ENCODE measurements at places on chromosomes 2 and 18.

DNA sequence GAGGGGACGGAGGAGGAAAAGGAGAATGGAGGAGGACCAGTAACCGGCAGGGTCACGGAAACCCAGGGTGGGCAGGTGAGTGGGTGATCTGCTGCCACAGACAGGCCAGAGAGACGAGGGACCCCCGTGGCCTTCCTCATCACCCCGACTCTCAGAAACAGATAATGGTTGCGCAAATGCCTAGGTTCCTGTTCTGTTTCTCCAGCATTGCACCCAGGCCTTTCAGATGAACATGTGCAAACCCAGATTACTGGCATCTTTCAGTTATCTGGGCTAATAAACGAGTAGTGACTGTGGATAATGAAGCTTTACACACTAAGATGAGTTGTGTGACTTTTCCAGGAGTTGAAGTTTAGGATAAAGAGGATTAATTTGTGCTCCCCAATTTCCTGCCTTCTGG lies 46.5 kb downstream of the TET3 start:
- DNase-seq: no peak

DNA sequence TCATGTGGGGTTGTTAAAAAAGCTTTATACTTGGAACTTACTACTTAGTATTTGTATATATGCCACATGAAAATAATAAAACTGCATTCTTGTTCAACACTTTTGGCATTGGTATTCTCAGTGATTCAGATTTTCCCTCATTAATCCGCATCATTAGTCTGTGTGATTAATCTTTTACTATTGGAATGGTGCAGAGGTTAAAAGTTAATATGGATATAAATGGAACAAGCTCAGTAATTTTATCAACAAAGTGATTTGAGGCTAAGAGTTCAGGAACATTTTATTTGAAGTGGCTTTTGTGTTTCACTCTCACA lies 45.4 kb upstream of the REG3G start:
- no peak for DNase-seq

DNA sequence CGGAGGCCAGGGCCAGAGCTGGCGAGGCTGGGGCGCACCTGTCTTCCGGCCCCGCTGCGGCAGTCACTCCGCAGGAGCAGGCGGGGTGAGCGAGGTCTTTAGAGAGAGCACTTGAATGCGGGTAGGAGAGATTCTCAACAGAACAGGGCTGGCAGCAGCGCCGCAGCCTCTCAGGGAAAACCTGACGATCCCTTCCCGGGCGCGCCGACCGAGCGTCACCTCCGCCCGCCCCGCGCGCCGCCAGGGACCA lies 526 bp downstream of the PRKRA start:
- no peak for DNase-seq

- no peak for DNase-seq
These were observed 18.6 kb downstream of the ST6GAL2 start for GRCh38 chr2:106867196-106867953.

DNA sequence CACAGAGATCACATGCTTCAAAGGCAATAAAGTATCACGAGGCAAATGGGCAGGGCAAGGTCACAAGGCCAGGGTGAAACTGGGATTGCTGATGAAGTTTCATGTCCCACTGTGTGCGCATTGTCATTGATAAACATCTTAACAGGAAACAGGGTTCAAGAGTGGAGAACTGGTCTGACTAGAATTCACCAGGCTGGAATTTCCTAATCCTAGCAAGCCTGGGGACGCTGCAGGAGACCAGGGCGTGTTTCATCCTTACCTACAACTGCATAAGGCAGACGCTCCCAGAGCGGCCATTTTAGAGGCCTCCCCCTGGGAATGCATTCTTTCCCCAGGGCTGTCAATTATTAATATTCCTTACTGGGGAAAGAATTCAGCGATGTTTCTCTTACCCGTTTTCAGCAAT lies 33.2 kb downstream of the PTPN4 start:
- DNase-seq: no peak

GRCh38 chr2:52877703-52878102 lies 889.9 kb upstream of the CHAC2 start:
- DNase-seq: no peak

DNA sequence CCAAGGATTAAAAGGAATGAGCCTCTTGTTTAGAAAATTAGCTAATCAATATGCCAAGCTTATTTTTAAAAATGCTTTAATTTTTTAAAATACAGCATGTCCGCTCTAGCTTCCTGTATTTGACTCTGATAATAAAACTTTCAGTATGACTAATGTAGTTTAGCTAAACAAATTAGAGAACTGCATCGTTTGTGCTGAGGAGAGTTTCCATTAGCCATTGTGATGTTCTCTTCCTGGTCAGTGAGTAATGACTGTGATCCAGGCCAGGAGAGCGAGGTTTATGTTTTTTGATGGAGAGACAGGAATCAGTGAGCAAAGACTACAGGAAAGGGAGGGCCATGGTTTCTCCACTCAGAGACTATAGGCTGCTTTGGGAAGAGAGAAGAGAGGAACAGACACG lies 237.2 kb upstream of the ETAA1 start:
- DNase-seq: no peak

DNA sequence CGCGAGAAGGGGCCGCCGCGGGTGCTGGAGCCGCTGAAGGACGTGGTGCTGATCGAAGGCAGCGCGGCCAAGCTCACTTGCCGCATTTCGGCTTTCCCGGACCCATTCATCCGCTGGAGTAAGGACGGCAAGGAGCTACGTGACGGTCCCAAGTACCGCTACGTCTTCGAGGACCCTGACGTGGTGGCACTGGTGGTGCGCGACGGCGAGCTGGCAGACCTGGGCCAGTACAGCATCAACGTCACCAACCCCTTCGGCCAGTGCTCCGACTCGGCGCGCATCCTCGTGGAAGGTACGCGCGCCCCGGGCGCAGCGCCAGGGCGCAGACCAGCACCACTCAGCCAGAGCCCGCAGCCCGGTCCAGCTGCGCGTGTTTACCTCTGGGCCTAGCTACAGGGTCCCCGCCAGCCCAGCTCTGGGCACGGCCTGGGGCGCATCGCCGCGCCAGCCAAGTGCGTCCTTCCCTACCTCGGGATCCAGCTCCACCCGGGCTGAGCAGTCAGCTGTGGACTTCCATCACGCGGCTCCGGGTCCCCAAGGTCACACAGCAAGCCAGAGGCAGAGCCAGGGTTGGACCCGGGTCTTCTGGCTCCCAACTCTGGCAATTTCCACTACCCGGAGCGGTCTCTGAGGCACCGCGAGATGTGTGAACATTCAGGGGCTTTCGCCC lies 1.7 kb upstream of the GMPPA start:
- DNase-seq: no peak

- no peak for DNase-seq
These were observed 317.8 kb downstream of the GULP1 start for GRCh38 chr2:188609321-188610049.

- DNase-seq: no peak
These were observed 37.1 kb upstream of the FRZB start for GRCh38 chr2:182903566-182903965.

DNA sequence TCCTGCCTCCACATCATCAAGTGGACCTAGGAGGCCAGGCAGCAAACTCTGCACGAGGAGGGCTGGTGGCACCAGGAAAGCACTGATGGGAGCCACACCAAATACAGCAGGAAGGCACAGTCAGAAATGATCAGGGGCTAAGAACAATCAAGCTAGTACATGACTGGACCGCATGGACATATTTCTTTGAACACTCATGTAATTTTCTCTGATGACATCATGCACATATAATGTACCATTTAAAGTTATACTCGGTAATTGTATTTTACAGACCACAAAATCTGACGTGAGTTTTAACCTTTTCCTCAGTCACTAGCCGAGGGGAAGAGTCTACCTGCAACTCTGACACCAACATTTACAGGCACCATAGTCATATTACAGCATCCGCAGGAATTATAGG lies 76.7 kb downstream of the XDH start:
- no peak for DNase-seq

- DNase-seq: no peak
These were observed 680 bp upstream of the FHOD3 start for GRCh38 chr18:36296650-36297416.

- no peak for DNase-seq
These were observed 108.8 kb upstream of the MAPRE2 start for GRCh38 chr18:34932363-34932762.

GRCh38 chr2:167697194-167697593 lies 550.2 kb downstream of the STK39 start:
- no peak for DNase-seq

DNA sequence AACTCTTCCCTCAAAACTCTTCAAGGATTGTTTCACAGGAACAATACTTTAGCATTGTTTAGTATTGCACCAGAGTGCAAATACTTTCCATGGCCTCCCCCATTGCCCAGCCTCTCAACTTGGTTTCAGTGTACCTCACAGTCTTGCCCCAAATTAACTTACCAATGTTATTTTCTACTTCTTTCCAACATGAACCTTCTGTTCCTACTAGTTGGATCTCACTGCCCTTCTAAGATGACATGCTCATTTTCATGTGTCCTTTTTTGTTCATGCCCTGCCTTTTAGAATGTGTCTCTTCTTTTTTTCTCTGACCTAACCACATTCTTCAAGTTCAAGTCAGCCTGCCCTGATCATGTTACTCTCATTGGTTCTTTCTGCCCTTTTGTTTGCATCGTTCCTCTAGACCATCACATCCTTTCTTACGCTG lies 4.1 kb downstream of the SPATS2L start:
- DNase-seq: no peak

GRCh38 chr2:65731476-65731875 lies 299.1 kb upstream of the SPRED2 start:
- DNase-seq: no peak

DNA sequence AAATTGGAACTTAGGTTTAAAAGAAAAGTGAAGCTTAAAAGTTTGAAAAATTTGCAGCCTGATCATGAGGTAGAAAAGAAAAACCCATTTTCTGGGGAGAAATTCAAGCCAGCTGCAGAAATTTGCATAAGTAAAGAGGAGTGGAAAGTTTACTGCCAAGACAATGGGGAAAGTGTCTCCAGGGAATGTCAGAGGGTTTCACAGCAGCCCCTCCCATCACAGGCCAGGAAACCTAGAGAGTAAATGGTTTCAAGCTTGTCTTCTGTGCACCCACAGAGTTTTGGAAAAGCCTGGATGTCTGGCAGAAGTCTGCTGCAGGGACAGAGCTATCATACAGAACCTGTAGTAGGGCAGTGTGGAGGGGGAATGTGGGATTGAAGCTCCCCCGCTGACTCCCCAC lies 254.0 kb upstream of the FSIP2 start:
- no peak for DNase-seq

DNA sequence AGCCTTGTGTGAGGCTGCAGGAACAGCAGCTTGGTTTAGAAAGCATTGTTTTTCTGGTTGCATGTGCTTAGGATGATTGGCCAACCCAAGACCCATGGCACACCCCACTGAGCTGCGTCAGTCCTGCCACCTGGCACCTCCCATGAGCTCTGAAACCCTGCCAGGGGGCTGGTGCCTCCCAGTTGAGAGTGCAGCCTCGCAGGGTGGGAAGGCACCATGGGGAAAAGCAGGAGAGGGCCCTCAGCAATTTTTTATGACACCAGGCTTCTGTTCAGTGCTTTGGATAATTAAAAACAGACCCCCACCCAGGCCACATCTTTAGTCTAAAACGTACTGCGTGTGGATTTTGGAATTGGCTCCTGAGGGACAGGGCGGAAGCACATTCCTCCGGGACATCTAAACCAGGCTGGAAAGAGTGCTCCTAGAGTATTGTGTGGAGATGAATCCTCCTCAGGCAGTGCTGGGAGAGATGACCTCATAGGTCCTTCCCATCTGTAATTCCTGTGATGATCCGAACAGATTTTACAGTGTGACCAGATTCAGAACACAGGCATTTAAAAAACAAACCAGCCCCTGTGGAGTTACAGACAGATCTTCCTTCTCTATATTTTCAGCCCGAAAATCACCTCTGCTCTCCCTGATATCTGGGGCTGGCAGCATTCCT lies 438.3 kb downstream of the ZNF521 start:
- DNase-seq: no peak

GRCh38 chr18:58367425-58368140 lies 261.3 kb downstream of the ALPK2 start:
- DNase-seq: no peak

GRCh38 chr2:199462956-199463692 lies 5.4 kb upstream of the SATB2 start:
- peak; percentile 49 for DNase-seq

DNA sequence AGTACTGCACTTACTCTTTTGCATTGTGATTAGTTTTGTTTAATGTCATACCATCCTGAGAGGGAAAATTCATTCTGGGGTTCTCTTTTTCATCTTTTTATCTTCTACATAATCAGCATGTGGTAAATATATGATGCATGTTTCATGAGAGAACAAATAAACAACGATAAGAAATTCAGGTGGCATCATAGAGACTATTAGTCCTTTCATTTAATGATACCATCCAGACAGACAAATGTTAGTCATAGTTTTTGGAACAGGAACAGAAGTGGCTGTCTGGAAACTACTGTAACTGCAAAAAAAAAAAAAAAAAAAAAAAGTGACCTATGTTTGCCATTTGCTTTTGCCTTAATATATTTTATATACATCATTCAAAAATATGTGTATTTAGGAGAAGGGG lies 761.0 kb downstream of the EPHA4 start:
- DNase-seq: no peak

DNA sequence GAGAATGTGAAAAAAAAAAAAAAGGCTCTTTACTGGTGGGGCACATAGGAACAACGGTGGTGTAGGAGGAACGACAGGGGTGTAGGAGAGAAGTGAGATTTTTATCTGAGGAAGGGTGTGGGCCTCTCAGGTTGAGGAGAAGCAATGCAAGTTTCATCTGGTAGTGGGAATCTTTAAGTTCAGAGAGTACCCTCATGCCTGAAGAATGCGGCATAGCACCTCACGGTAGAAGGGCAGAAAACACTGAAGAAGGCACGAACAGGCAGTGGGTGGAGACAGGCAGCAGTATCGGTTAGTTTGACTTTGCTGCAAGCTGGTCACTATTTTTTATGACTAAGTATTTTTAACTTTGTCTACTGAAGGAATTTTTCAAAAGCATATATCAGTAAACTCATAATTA lies 52.2 kb upstream of the TSPYL6 start:
- DNase-seq: no peak

GRCh38 chr18:75159646-75160356 lies 49.1 kb downstream of the PTGR3 start:
- DNase-seq: no peak

GRCh38 chr2:16666449-16666801 lies 791 bp upstream of the CYRIA start:
- no peak for DNase-seq

- no peak for DNase-seq
These were observed 69.3 kb downstream of the BCL11A start for GRCh38 chr2:60484133-60484645.

- no peak for DNase-seq
These were observed 11.8 kb downstream of the ALS2 start for GRCh38 chr2:201768918-201769317.

GRCh38 chr2:60170272-60170671 lies 383.2 kb downstream of the BCL11A start:
- no peak for DNase-seq

DNA sequence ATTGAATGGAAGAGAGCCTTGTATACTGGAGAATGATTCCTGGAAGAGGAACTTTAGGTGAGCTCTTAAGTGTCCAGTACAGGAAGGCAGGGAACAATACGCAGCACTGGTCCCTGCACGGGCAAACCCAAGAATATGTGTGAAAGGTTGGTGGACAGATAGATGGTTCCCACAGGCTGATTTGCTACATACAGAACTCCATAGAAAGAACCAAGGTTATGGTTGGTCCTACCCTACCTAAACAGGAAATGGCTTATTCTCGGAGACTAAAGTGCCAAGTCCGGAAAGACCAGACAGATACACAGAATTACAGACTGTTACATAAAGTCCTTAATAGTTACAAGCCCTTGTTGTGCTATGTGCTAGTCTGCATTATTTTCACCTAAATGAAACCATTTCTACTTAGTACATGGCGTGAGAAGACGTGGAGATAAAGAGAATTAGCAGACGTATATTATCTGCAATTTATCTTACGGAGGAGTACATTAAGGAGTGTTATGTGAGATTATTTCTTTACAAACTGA lies 1.2 kb downstream of the REV1 start:
- no peak for DNase-seq

Measured in activated naive CD4-positive, alpha-beta T cell treated with anti-CD3 and anti-CD28 coated beads, Interleukin-2, amount 50 U/mL, for 16 hours (primary cell).